ENCODE measurements at places on chromosomes 6 and 20. TPM values are rescaled to one million over a fixed set of nuclear protein-coding genes. Genes with fewer than 3 reads are reported as not detected.

DNA sequence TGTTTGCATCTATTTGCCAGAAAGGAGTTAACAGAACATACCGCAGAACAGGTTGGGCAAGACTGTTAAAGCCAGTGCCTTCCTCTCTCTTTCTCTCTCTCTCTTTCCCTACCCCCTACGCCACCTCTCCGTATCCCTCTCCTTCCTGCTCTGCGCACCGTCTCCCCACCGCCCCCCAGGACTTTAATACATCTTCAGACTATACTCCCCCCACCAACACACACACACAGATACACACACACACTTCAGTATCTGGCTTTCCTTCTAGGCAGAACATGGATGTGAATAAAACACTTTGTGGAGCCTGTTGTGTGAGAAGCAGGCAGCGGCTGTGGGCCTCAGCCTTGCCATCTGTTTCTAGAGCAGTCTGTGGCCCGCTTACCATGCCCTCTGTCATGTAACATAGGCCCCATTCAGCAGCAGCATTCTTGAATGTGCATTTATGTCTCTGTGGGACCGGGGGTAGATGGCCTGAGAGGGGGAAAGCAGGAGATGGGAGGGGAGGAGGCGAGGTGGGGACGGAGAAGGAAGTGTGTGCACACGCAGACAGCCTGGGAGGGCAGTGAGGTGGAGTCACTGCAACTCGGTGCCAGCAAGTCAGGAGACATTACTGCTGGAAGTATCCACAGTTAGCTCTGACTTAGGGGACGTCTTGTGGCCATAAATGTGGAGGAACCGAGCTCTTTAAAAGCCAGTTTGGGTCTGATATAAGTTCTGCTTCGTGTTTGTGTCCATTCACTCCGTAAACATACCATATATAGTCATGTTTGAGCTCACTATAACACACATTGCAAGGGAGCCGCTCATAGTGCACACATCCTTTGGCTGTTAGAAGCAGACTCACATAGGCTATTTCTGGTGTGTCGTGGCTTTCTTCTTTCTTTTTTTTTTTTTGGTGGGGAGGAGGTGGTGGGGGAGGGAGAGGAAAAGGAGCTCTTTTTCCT, 38.4 kb downstream of the RREB1 start:
- peak; percentile 53 for DNase-seq

The TREML1 gene
- polyA plus RNA-seq: 1.2 TPM

- DNase-seq: no peak
Observed at GRCh38 chr6:67896476-67896875, 738.6 kb upstream of the ADGRB3 start.

GRCh38 chr6:148952147-148953035, 205.6 kb downstream of the UST start:
- DNase-seq: peak; percentile 35

DNA sequence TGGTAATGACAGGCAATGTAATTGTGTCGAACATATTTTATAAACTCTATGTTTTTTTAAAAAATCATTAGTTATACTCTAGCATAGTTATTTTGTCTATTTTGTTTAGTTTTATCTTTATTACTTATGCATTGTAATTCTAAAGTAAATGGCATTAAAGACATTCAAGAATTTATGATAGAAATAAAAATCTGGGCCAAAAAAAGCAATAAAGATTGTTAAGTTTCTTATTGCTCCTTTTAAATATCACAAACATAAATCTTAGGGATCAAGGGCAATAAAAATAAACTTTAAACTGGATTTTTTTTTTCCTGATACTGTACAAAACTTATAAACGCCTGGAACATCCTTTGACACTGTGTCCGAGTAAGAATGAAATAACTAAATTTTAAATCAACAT, 931.5 kb upstream of the EYS start:
- no peak for DNase-seq

GRCh38 chr6:168104636-168105035, 25.6 kb upstream of the FRMD1 start:
- no peak for DNase-seq

GRCh38 chr20:37828684-37829083, 74.2 kb upstream of the VSTM2L start:
- no peak for DNase-seq

The LHFPL5 gene
- not detected for polyA plus RNA-seq

DNA sequence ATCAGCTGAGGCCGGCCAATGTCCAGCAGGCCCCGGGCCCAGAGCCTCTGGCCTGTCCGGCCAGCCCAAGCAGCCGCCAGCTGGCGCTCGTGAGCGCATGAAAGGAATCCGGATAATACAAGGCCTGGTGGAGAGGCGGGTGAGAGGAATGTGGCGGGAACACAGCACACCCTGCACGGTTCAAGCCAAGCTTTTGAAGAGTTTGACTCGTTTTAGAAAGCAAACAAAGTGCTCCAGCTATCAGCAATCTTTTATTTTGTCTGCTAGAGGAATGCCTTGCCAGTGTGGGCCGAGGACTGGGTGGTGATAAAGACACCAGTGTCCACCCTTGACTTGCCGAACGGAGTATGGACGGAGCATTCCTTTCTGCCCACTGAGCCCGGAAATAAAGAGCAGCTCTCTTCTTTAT, 9.3 kb upstream of the NEDD9 start:
- DNase-seq: peak; percentile 60

The CYP24A1 gene
- not detected for polyA plus RNA-seq

DNA sequence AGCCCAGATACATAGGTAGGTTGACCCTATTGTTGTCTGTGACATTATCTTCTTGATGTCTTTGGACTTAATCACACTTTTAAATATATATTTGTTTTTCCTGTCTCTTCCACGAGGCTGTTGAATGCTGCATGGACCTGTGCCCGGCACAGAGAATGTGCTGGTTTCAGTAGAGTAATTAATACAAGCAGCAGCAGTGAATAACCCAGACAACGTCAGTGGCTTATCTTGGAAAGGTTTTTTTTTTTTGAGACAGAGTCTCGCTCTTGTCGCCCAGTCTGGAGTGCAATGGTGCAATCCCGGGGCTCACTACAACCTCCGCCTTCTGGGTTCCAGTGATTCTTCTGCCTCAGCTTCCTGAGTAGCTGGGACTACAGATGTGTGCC, 108.2 kb downstream of the CDH26 start:
- DNase-seq: no peak

DNA sequence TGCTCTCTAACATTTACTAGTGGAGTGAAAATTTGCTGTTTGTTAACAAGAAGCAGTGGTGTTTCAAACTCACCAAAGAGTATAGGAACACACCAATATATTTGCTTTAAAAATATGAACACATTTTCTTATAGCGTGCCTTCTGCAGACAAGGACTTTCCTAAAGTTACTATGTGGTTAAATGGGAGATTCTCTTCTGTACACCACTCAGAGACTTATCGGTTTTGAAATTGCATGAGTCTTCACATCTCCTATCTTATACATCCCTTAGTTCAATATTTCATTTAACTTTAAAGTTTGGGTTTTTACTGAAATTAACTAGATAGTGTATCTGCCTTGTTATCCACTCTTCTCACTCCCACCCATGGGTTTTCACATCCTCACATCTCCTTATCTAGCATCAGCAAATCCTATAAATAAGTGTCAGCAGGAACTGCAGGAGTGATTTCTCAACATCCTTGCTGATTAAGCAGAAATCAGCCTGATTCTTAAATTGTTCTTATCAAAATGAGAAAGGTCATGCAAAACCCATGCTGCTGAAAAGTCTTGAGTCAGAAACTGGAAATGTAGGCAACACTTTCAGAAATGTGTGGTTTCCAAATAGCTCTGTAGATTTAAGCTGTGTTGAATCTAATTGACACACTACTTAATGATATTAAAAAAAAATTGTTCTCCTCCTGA, 1075.6 kb upstream of the GJE1 start:
- no peak for DNase-seq

DNA sequence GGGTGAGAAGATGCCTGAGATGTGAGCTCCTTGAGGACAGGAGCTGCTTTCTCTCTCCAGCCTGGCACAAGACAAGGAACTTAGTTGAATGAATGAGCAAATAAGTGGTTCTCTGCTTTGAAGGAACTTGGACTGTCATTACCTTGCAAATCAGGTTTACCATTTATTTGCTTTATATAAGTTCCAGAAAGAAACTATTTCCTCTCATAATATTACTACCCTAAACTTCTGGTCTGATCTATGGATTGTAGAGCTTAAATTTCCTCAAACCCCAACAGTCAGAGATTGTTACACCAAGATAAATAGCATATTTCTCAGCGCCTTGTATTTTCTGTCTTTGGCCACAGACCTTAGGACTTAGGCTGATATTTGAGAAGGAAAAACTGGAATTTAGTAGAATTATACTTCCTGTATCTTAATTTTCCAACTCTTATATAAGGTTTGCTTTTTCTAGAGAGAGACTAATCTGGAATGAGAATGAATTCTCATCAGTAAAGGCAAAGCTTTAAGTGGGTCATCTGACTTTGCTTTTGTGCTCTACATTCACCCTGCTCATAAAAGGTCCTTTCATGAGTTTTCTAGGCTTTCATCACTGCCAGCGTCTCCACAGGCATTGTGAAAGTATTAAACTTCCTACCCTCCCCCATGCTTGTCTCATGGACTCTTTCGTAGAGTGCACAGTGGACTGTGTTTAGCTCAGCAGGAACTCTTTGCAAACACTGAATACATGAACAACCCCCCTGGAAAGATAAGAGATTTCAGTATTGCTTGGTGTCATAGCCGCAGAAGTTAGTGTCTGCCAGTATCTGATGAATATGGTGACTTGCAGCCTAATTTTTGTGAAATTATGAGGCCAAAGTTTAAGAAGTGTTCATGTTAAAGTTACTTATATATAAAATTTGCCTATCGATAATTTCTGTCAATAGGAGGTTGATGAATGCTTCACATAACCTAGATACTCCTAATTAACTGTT, 74.0 kb downstream of the PTPRA start:
- peak; percentile 57 for DNase-seq

The DPPA5 gene
- polyA plus RNA-seq: not detected

The CMTR1 gene
- polyA plus RNA-seq: 49.5 TPM

- no peak for DNase-seq
Observed at GRCh38 chr6:14187406-14187805, 69.8 kb downstream of the CD83 start.

GRCh38 chr6:15396808-15397207, 150.9 kb downstream of the JARID2 start:
- no peak for DNase-seq

The TOX2 gene
- 44.1 TPM for polyA plus RNA-seq

- no peak for DNase-seq
Observed at GRCh38 chr6:108254433-108255410, 6.1 kb downstream of the SNX3 start.

DNA sequence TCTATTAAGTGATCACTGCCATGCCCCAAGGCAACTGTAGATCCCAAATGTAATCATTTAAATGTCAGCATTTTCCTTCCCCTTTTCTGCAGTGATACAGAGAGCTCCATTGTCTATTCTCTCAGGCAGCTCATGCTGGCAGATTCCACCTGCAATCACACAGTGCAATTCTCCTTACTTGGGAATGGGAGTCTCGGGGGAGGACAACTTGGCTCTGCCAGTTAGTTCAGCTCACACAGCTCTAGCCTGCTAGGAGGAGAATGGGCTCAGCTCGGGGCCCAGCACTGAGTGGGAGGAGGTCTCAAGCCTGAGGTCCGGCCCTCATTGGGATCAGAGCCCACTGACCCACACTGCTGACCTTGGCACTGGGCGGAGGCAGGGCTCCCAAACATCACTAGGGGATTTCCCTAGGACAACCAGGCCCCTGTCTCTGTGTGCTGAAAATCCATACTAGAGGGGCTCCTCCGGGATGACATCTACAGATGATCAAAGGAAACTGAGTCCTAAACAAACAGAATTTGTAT, 109.2 kb upstream of the ASF1A start:
- DNase-seq: no peak

DNA sequence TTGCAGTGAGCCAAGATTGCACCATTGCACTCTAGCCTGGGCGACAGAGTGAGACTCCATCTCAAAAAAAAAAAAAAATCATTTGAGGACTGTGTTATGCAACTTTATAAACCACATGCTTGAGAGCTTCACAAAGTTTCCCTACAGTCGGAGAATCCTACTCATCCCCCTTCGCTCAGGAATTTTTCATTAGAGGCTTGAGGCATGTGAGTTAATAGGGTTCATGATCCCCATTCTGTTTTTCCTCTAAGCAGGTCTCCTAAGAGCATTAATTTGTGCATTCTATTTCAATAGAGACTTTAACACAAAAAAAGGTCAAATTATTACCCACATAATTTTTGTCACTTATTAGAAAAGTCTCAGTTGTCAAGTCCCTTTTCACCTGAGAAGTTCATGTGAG, 103.7 kb upstream of the SOX4 start:
- no peak for DNase-seq

DNA sequence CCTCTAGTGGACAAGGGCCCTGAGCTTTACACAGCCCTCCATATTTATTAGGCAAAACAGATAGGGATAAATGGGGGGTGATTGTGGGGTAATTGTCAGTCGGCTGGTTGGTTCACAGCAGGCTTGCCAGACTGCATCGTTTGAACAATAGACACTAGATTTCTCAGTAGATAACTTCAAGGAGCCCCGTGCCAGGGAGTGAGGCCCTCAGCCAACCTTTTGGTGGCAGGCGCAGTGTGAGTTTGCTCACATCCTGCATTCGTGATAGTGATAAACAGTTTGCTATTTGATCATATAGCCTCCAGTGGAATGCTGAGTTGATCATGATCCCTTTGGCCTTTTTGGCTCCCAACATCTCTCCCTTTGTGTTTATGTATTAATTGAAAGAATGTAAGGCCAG, 3.6 kb upstream of the ABHD12 start:
- DNase-seq: no peak

DNA sequence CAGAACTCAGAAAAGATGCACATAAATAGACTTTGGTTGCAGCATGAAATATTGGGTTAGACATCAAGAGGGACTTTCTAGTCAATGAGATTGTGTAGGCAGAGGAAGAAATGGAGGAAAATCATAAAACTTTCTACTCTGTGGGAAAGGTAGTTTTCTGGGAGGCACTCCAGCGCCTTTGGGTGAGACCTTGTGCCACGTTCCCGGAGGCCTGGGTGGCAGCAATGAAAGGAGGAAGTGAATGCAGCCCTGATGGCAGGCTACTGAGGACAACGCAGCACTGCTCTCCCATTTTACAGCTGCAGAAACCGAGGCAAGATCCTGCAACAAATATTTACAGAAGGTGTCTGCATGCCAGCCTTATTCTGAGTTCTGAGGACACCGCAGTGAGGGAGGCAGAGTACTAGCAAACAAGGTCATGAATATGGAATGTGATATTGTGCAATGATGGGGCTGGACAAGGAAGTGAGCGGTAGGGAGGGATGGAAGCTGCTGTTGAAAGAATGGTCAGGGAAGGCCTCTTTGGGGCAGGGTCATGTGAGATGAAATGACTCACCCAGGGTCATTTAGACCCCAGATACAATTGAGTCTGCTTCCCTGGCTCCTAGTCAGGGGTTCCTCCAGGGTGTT, 159.1 kb downstream of the TFAP2C start:
- DNase-seq: no peak

DNA sequence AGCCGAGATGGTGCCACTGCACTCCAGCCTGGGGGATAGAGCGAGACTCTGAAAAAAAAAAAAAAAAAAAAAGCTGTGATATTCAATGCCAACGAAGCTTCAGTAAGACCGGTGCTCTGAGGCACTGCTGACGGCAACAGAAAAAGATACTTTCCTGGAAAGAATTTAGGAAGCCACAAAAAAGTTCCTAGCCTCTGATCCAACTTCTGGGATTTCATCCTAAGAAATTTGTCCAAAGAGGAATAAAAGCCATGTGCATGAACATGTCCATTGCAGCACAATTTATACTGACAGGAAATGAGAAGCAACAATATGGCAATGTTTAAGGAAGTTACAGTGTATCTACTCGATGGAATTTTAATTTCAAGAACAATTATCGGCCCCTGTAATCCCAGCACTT, 24.5 kb upstream of the CARMIL1 start:
- no peak for DNase-seq

All from right lung (tissue), 10 donors.